ENCODE measurements at places on chromosomes 2 and 18.

DNA sequence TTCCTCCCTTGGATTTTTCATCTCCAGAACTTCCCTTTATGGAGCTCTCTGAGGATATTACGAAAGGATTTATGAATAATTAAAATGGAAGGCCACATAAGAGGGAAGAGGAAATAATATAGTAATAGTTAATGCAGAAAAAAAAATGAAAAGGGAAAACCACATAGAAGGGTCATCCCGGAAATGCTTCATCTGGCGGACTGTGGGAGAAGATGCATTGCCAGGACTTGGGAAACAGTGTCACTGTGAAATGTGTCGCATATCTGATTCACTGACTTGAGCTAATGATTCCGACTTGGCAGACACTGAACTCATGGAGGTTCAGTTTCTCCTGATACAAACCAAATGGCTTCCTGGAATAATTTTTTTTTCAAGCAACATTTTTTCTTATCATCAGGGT, 129.9 kb upstream of the RMP24 start:
- no peak for DNase-seq

- peak; percentile 70 for DNase-seq
These were observed 571 bp downstream of the EEF1B2 start for GRCh38 chr2:206160125-206160806.

DNA sequence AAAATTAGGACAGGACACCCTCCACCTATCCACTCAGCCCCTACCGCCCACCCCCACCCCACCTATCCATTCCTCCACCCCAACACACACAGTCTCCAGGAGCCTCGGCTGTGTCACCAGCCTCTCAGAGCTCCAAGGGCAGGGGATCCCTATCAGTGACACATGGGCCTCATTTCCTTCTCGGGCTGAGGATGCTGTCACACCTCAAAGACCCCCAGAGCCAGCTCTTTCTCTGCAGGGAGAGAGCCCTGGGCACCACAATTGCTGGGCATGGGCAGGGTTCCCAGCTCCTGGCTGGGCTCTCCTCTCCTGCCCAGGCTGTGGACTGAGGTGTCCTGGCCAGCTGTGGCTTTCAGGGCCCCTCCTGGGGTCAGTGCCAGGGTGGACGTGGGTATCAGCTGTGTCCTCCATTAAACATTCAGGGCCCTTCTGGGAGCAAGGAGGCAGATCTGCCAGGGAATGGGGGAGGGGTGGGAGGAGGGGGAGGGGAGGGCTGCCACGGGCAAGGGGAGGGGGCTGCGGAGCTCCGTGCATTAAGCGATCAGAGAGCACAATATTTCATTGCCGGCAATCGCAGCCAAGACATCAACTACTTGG, 14.3 kb upstream of the ECEL1 start:
- DNase-seq = no peak

DNA sequence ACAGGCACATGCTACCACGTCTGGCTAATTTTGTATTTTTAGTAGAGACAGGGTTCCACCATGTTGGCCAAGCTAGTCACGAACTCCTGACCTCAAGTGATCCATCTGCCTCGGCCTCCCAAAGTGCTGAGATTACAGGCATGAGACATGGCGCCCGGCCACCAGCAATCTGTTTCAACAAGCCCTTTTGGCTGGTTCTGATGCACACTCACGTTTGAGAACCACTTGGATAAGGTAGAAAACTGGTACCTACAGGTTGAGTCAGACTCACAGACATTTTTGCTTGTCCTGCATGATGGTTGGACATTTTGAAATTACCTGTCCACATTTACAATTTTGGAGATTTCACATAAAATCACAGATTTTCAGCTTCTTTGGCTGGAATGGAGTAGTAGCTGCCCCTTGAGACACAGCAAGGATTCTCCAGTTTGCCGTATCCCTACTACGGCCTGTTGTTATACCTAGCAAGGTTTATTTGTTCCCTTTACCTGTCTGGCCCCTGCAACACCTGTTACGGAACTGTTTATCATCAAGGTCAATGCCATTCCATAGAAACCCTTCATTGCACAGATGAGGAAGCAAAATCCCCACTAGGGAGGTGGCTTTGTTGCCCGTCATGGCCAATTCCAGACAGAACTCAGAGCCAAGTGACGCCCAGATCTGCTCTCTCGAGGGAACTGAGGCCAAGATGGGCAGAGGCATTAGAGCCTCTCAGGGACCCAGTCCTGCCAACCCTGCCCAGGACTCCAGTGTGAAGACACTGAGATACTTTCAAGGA, 31.4 kb upstream of the IGFBP2 start:
- no peak for DNase-seq

DNA sequence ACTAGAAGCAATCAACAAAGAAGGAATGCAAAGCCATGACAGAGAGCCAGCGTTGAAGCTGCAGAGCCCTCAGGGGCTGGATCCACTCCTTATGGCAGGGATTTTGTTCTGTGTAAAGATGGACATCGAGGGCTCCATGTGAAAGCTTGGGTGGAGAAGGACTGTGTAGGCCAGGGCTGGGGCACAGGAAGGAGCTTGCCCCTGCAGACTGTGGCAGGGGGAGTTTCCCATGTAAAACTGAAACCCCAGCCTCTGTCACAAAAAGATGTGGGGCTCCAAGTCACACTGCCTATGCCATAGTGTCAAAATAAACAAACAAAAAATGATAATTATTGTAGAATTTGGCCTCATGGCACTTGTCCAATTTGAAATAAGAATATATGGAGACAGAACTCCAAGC, 408.7 kb upstream of the HS6ST1 start:
- DNase-seq = no peak

GRCh38 chr18:63292831-63293683, 26.5 kb downstream of the BCL2 start:
- DNase-seq = no peak

- DNase-seq = no peak
These were observed 11.7 kb upstream of the CYP26B1 start for GRCh38 chr2:72159211-72159993.

- DNase-seq = peak; percentile 69
These were observed at the start of gene PARD3B for GRCh38 chr2:204544961-204545860. TSS of gene PARD3B (plus strand) at chr2:204545475. CDS start at chr2:204546000, 525 bp downstream.

DNA sequence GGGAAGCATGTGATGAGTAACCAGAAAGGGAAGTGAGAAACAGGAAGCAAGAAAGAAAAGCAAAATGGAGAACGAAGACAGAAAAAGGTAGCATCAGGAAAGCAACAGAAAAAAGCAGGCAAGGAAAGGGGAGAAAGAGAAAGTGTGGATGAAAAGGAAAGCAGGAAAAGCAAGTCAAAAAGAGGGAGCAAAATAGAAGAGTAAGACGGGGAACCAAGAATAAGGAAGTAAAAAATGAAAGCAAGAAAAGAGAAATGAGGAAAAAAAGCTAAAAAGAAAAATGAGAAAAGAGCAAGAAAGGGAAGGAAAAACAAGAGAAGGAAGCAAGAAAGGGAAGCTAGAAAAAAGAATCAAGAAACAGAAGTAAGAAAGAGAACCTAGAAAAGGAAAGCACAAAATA, 242.3 kb upstream of the NCKAP5 start:
- no peak for DNase-seq

- no peak for DNase-seq
These were observed 164.1 kb downstream of the KLHL29 start for GRCh38 chr2:23549051-23549450.

- DNase-seq = peak; percentile 77
These were observed 38.4 kb downstream of the EPAS1 start for GRCh38 chr2:46335391-46336282.

DNA sequence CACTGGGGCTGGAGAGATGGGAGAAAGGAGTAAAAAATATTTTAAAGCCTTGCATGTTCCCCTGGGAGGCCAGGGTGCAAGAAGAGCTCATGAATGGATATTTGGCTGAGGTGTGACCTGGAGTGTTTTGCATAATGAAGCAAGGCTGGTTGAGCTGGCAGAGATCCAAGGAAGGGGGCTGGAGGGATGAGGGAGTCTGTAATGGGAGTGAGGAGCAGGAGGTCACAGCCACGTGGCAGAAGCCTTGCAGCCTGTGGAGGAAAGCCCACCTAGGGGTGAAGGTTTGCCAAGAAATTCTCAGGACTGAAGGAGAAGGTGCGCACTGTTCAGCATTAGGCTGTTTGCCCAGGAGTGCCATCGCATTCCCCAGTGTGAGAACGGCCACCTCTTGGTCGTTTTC, 40.3 kb upstream of the ATP8B1 start:
- DNase-seq = no peak

DNA sequence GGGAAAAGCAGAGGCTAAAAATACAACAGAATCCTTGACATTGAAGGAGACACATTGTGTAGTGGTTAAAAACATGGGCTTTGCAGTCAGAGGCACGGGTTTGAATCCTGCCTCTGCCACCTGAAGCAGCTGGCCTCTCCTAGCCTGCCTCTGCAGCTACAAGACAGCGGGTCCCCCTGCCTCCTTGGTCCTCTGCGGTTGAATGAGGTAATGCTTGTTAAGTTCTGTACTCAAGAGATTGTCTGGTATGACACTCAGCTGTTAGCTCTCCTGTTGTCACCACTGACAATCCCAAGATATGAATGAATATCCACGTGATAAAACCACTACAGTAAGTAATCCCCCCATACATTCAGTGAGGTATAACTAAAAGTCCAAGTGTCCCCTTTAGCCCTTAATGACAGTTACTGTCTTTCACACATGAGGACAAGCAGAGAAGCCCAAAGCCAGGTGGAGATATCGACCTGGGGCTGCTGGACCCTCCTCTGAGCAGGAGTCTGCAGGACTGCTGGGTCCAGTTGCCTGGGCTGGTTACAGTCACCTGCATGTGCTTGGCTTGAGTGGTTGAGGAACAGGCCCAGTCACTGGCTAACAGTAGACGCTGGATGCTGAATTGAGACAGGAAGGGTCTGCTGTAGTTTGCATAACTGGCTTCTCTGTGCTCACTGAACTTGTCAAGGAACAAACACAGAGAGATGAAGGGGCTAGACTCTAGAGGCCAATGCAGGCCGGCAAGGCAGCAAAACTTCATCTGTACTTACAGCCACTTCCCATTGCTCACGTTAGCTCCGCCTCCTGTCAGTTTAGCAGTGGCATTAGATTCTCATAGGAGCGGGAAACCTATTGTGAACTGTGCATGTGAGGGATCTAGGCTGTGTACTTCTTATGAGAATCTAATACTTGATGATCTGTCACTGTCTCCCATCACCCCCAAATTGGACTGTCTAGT, 85.5 kb downstream of the TGFA start:
- DNase-seq = no peak

GRCh38 chr2:5986801-5987787, 294.9 kb downstream of the SOX11 start:
- no peak for DNase-seq

DNA sequence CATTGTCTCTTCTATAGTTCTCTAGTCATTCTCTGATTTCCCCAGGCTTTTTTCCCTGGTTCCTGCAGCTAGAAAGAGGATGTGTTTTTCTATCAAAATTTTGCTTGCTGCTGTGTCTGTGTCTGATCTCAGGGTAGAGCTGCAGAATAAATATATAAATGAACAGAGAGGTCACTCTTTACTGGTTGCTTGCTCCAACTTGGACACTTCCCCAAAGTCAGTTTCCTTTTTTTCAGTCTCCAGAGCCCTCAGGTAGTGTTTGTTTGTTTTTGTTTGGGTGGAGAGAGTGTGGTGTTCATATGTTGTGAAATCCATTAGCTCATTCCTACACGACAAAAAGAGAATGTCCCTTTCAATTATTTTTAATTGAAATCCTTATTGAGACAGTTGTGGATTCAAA, 85.8 kb downstream of the CERS6 start:
- DNase-seq = no peak

DNA sequence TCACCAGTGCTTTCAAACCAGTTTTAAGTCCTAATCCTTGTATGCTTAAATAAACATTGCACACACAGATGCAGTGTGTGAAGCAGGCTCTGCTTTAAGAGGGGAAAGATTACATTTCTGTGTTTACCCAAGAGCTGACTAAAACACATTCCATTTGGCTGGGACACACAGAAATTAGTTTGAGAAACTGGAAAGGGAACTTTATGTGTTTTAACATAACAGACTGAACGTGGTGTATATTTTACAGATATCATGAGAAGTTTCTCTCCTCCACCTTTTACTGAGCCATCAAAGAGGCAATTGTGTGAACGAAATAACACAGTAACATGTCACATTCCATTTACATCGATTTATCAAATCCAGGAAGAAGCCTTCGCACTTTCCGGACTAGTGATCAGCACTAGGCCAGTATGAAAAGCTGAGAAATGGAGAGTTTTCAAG, 121.8 kb downstream of the MAIP1 start:
- DNase-seq = peak; percentile 69

GRCh38 chr2:121960251-121960650, 204.8 kb downstream of the TSN start:
- no peak for DNase-seq

DNA sequence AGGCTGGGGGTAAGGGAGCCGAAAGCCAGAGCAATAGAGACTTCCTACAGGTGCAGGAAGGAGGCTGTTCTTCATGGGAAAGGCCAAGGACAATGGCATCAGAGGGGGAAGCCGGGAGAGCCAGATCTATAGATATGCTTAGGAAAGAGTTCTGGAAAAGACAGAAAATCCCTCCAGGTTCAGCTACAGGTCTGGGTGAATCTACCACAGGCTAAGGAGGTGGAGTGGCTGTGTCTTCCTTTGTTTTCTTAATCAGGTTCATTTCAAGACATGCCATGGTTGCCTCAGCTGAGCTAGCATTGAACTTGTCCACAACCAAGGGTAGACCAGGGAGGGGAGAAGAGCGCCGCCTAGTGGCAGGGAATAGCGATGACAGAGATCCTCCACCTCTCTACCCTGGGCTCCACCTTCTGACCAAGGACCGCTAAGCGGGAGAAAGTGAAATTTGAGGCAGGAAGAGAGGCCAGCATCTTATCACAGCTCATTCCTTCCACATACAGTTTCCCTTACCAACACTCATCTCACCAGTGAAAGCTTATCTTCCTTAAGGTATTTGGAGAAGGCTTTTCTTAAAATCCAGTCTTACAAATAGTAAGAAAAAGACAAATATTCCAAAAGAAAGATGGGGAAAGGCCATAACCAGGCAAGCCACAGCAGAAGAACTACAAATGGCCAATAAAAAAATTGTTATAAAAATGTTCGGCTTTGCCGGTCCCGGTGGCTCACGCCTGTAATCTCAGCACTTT, 74.2 kb downstream of the VIT start:
- peak; percentile 30 for DNase-seq

DNA sequence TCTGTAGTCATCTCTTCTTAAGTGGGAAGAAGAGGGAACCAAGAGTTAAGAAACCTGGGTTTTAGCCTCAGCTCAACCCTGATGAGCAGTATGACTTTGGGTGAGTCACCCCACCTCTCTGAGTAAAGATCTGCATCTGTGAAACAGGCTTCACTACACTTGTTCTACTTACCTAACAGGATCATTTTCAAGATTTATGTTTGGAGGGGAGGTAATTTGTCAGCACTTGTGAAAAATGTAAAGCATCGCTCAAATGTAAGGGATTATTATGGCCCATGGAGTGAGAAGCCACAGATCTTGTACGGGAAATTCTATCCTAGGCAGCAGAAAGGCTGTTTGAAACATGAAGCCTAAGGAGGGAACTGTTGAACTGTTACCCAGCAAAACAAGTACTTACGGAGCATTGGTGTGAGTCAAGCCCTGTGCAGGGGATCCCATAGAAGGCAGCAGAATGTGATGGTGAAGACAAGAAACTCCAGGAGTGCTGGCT, 160.6 kb downstream of the PRKCE start:
- peak; percentile 36 for DNase-seq

GRCh38 chr18:48777026-48777743, 173.6 kb downstream of the SMAD7 start:
- peak; percentile 57 for DNase-seq
